ENCODE measurements at places on chromosomes 7 and 10.

DNA sequence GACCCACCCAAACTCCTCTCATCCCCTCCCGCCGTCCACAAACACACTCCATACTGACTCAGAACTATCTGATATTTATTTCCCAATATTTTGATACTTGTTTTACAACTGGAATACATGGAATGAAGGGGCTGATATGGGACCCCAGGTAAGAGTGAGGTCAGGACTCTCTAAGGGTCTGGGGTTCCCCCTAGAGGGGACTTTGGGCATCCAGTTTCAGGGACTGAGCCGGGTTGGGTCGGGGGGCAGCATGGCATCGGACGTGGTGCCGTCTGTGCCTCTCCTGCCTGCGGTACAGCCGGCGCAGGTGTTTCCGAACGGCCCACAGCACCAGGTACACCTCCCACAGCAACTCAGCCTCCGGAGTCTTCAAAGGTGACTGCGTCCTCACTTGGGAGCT lies 7.5 kb downstream of the SPACDR start:
- no peak for DNase-seq

DNA sequence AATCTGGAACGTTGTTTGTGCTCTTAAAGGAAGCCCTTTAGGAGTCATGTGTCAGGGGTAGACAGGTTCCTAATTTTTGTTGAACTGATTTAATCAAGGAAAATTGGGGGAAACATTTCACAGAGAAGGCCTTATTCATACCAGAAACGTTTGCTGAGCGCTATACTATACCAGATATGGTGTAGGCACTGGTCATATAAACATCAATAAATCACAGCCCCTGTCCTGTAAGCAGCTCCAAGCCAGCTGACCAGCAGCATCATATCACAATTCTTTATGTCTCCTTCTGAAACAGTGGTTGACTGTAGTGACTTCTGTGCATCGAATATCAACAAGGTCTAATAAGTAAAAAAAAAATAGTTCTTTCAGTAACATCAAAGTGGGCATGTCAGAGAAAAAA lies 1.1 kb downstream of the TMEM178B start:
- DNase-seq: no peak

DNA sequence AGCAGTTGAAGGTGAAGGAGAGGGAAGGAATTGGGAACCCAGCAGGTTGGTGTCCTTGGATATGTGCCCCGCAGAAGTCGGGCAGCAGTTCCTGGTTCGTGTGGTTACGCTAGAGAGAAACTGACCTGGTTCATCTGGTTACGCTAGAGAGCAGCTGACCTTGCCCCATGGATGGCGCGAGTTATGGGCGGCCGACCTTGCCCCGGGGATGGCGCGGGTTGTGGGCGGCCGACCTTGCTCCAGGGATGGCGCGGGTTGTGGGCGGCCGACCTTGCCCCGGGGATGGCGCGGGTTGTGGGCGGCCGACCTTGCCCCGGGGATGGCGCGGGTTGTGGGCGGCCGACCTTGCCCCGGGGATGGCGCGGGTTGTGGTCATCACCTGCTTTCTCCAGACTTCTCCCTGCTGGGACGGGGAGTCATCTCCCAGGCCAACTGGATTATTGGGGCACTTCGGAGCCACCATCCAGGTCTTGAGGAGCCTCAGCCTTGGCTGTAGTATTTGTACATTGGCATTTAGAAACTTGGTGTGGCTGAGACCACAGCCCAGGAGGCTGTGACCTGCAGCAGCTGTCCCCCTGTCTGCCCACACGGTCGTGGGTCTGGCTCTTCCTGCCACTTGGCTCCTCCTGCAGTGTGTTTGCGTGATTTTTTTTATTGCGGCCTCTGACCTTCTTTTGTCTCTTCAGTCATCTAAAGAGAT lies 6.1 kb downstream of the GET4 start:
- no peak for DNase-seq

- no peak for DNase-seq
Measured at GRCh38 chr7:71982851-71983250, 429.3 kb downstream of the CALN1 start.

- no peak for DNase-seq
Measured at GRCh38 chr10:78731675-78732074, 337.1 kb upstream of the ZMIZ1 start.

DNA sequence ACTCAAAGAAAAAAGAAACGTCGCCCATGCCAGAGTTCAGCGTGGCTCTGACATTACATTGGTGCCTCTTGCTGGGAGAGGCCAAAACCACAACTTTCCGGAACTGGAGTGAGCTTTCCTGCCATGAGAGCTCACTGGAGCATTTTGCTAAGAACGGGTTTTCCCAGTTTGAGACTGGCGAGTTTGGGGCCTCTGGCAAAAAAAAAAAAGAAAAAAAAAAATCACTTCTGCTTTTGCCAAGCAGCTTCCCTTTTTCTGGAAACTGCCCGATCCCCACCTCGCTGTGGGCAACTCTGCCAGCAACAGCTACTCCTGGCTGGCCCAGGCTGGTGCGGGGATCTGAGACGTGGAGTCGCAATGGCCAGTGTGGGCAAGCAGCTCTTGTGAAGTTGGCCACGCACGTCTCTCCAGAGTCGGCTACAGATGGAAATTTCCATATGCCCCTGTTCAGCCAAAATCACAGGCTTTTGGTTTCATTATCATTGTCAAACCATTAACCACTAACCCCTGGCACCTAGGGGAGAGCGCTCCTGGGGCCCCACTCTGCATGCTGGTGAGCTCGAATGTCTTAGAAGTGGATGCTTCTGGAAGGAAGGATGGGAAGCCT lies 25.7 kb downstream of the PRKAG2 start:
- DNase-seq: no peak

- DNase-seq: no peak
Measured at GRCh38 chr7:29398011-29398410, 165.6 kb upstream of the PRR15 start.

- no peak for DNase-seq
Measured at GRCh38 chr7:103796327-103796962, 193.0 kb downstream of the RELN start.

- DNase-seq: no peak
Measured at GRCh38 chr7:149027611-149028345, 527 bp downstream of the PDIA4 start.

Measured in ecto neural progenitor cell (in vitro differentiated cells).